Stimulated activated CD4-positive, alpha-beta T cell treated with anti-CD3 and anti-CD28 coated beads, TNF-alpha, amount 100 ng/mL, for 1 hour (primary cell): ENCODE measurements at places on chromosomes 16 and 17.

GRCh38 chr16:88999457-89000206 lies 22.6 kb upstream of the CBFA2T3 start:
- DNase-seq: no peak

- DNase-seq: no peak
Observed at GRCh38 chr17:58960068-58960467, 146.6 kb downstream of the TRIM37 start.

DNA sequence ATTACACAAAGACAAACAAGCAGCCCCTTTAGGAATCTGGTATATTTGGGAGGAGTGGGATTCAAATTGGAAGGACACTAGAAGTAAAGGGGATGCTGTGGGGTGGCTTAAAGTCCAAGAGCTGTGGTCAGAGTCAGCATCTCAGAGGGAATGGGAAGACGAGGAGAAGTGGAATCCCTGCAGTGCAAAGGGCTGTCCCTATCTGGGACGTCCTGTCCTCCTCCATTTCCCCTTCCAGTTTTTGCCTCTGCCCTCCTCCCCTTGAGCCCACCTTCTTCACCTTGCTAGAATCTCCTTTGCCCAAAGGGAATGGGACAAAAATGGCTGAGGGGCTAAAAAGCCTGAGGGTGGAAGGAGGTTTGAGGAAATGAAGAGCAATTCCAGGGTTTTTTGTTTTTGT lies 4.2 kb upstream of the PLXDC1 start:
- no peak for DNase-seq

DNA sequence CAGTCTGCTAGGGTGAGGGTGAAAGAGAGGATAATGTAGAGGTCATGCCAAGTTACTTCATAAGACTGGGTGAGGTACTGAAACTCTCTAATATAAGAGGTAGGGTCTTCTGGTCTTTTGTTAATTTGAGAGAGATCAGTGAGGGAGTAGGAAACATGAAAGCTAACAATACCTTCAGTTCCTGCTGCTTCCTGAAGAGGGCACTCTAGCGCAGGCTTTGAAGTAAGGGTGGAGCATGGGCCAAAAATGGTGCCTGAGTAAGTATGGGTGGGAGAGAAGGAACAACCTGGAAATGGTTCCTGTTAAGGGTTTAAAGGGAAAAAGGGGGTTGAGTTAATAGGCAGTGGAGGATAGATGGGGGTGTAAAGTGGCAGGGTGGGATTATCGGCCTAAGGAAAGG lies 2449.5 kb downstream of the TP53TG3F start:
- DNase-seq: no peak

DNA sequence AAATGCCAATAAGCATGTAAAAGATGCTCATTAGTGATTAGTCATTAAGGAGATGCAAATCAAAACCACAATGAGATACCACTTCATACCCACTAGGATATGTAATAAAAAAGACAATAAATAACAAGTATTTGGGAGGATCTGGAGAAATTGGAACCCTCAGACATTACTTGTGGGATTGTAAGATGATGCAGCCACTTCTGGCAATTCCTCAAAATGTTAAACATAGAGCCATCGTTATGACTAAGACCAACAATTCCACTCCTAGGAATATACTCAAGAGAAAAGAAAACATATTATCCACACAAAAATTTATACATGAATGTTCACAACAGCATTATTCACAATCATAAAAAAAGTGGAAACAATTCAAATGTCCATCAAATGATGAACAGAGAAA lies 336.2 kb upstream of the PMFBP1 start:
- DNase-seq: no peak

DNA sequence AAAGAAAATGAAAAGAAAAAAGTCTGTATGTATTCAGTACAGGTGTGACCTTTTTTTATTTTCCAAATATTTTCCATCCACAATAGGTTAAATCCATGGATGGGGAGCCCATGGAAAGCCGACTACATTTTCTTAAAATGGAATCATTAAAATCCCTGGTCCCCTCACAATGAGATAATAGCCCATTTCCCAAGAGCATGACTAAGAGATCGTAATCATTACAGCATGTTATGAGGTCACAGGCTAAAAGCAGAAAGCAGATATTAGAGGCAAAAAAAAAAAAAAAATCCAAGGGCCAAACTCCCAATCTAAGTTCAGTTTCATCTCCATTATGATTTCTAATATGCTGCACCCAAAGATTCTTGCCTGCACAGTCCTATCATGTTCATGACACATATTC lies 44.7 kb downstream of the CYTH1 start:
- DNase-seq: no peak

GRCh38 chr16:87924811-87925670 lies 11.3 kb downstream of the CA5A start:
- DNase-seq: no peak

DNA sequence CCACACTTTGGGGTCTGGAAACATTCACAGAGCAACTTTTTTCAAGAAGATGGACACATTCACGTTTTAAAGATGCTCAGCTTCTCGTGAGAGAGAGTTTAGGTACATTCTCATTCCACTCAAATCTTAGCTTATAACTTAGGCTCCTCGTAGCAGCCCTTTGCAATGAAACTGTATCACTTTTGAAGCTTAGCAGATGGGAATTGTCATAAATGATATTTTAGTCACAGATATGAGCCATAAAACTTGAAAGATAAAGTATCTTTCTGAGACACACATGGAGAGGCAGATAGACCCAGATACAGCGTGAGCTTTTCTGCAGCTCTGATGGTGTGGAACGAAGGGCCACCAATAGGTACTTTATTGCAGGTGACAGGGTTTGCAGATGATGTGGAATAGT lies 41.1 kb downstream of the RBFOX1 start:
- no peak for DNase-seq

DNA sequence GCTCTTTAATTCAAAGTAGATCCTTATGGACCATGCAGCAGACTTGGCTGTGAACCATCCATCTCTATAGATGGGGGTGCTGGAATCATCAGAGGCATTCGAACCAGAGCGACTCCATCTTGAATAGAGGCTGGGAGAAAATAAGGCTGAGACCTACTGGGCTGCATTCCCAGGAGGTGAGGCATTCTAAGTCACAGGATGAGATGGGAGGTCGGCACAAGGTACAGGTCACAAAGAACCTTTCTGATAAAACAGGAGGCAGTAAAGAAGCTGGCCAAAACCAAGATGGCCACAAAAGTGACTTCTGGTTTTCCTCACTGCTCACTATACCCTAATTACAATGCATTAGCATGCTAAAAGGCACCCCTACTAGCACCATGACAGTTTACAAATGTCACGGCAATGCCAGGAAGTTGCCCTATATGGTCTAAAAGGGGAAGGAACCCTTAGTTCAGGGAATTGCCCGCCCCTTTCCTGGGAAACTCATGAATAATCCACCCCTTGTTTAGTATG lies 89.2 kb upstream of the BRD7 start:
- DNase-seq: no peak

- DNase-seq: no peak
Observed at GRCh38 chr17:61317779-61318178, 81.9 kb upstream of the TBX2 start.

DNA sequence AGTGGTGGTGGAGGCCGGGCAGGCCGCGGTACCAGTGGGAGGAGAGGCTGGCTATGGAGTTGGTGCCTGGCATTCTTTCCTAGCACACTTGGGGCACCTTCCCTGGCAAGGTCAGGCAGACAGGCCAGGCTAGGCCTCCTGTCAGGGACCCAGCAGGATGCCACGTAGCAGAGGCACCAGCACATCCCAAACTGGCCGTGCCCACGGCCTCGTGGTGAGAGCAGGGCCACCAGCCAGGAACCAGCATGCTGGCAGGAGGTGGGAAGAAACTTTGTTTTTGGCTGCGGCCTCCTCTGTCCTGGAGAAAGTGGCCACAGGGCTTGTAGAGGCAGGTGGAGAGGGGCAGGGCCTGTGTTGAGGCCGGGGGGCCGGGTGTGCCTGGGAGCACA lies 57.6 kb upstream of the CBFA2T3 start:
- DNase-seq: no peak

DNA sequence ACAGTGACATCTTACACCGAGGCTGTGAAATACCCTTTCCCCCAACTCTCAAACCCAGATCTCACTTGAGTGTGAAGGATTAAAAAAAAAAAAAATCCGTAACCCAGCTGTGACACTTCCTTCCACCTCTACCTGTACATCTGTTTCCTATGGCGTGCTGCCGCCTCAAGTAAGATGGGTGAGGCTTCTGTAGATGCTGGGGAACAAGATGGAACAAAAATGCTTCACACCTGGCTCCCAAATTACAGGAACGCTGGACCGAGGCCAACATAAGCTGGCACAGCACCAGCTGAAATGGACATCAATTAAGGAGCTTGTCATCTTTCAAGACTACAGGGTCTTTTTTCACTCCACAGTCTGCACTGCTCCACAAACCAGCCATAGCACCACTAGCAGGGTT lies 95.9 kb downstream of the HIC1 start:
- no peak for DNase-seq

DNA sequence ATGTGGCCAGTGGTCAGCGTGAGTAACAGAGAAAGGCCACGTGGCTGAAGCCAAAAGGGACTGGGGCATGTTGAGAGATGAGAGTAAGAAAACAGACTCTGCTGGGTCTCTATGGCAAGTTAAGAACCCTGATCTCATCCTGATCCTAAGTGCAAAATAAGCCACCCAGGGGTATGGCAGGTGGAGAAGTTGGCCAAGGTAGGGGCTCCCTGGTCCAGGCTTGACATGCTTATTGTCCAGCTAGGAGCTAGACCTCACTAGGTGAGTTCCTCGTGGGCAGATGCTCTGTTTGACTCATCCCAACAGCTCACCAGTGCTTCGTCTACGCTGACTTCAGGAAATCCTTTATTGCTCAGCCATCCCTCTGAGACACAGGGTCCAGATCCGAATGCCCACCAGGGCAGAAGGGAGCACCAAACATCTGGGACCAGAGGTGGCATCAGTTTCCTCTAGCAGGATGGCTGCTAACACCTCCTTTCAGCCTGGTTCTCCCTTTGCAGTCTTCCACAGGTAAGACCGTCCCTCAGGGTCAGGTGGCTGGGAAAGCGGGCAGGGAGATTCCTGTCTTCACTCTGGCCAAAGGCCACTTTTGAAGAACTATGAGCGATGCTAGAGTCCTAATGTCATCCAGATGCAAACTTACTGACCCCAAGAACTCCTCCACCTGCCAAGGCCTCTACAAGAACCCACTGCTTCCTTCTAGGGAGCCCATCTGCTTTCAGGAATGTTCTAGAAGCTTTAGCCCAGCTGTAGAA lies 99.5 kb downstream of the CDYL2 start:
- DNase-seq: no peak
